SK-N-DZ (cell line): ENCODE measurements at places on chromosomes 12 and 14.

DNA sequence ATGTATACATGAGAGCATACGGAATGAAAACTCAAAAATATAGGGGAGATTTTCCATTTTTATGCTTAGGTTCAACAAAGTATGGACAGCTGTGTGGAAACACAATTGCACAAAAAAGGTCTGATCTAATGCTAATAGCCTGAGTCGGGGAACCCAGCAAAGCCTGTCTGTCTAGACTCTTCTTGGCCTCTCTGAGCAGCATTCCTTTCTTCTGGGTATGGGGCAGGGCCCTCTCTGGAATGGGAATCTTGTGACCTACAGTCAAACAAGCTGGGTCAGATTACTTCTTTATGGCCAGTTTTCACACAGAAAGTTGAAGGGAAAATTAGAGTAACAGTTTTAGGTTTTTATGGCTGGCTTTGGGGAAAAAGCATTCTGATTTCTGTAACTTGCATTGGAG is 534.0 kb upstream of the LMO3 start:
- DNase-seq = no peak

DNA sequence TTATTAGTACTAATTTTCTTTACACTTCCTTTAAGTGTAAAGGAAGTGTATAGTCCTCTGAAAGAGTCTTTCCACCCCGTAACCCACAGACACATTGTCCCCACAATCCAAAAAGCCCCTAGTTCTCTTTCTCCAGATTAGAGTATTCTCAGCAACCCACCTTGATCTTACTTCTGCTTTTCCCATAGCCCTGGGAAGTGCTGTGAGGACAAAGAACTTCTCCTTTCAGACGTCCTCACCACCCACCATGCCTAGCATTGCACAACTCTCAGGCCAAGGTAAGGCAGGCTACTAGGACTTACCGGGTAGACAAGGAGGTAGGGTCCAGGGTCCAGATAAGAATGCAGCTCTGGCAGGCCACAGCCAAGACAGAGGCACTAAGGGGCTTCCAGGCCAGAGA is 7.4 kb downstream of the AAAS start:
- no peak for DNase-seq

DNA sequence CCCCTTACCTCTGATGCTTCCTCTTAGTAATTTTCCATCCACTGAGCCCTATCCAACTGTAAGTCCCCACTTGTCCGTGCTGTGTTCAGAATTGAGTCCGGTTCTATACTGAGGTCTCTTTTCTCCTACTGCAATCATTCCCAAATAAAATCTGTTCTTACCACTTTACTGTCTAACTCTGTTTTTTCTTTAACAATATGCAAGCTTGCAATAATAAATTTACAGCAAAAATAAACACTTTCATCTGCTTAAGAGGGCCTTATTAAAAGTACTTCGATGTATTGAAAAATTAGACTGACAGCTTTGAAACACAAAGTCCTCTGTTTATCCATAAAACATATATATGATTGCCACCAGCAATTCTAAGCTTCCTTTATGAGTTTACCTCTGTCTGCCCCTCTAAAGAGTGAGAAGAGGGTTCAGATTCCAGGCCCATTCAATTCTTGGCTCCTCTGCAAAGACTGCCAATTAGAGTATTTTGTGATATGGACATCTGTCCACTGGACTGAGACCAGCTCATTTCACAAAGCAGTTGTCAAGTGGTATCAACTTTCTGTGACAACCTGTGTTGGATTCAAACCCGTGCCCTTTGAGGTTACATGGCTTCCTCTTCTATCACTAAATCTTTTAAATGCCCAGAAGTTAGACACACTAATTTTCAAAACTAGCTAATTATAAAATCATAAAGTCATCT is 39.9 kb upstream of the G2E3 start:
- no peak for DNase-seq

GRCh38 chr12:52794479-52795331 is 1.2 kb downstream of the KRT3 start:
- DNase-seq = no peak
